WERI-Rb-1 (cell line): ENCODE measurements at places on chromosomes 12 and 14.

DNA sequence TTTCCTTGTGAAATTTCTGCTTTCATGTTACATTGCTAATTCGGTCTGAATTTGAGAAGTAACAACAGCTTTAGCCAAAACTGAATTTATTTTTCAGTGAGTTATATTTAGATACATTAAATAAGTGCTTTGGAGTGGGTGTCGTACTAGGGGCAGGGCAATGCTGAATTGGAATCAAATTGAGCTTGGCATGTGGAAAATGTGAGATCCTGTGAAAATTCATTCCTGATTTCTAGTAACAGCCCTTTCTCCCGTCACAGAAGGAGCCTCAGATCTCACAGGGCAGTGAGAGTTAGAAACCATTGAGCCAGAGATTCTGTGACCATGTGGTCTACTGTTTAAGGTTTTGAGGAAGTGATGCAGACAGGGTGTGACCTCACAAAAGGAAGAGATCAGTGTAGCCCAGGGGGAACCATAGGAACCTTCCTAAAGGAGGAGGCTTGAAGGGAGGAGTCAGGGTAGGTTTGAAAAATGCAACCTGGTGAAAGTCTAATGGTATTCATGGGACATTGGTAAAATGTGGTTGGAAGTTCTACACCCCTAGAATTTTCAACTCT lies 1136.8 kb downstream of the AACS start:
- DNase-seq = no peak

DNA sequence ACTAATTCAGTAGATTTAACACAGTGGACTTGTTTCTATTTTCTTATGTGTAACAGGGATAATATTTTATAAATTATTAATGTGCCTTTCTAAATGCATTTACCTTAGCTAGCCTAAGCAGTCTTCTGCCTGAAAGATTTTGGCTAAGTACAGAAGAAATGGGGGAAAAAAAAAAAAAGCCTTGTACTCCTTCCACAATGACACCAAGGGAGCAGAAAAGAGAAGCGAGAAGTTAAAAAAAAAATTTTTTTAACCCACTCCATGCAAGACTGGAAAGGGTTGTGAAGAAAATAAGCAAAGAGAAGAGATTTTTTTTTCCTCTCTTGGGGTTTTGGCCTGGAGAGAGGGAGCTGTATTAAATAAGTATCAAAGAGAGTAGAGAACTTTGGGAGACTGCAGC lies 28.7 kb downstream of the NELL2 start:
- DNase-seq = no peak

- DNase-seq = no peak
Measured at GRCh38 chr12:16103851-16104250, 173.6 kb downstream of the SLC15A5 start.

- DNase-seq = no peak
Measured at GRCh38 chr14:75673345-75674035, 12.4 kb downstream of the TTLL5 start.

- DNase-seq = no peak
Measured at GRCh38 chr12:123897221-123897620, 75.4 kb downstream of the CCDC92 start.

DNA sequence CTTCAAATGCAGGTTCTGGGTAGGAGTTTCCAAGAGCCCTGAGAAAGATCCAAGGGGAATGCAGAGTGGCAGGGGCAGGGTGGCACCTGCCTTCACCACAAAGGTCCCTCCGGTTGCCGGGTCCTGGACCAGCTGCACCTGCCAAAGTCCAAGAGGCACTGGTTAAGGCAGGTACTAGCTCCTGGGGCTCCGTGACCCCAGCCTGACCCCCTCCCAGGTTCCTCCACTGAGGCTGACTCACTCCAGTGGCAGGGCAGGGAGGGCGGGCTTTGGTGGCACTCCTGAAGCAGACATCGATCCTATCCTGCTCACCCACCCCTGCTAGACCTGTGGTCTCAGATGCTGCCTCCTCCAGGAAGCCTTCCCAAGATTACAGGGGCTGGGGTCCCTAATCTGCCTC lies 11.4 kb downstream of the RPS6KL1 start:
- no peak for DNase-seq

DNA sequence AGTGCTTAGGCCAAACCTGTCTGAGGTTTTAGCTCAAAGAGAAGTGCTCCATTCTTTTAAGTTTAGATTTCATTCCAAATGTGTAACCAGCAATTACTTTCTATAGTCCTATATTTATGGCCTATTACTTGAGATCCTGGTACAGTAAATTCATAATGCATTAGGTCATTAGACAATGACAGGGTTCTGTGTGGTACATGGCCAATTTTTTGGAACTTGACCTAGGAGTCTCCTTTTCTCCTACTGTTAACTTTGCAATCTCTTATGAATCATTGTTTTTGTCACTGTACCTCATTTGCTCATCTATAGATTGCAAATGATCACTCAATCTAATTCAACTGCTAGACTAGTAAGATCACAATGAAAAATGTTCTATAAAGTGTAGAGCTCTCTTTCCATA lies 136.7 kb downstream of the PDE3A start:
- DNase-seq = no peak

GRCh38 chr12:128595609-128596008 lies 228.1 kb downstream of the SLC15A4 start:
- no peak for DNase-seq

- DNase-seq = no peak
Measured at GRCh38 chr12:4031703-4032291, 158.6 kb upstream of the PARP11 start.

DNA sequence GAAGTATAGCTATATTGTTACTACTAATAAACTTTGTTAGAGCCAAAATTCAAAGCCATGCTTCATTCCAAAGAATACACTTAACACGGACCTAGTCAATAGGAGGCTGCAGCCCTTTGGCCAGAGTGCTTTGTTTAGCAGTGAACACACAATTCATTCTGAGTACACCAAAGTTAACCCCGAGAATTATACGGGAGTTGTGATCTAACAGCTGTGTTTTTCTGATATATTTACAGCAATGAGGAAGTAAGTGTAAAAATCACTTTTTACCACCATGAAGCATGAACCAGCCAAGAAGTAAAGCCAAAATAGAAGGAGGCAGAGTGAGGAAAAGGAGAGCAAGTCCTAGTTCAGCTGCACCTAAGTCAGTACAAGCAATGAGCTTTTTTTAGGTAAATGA lies 156.8 kb upstream of the PDE3A start:
- no peak for DNase-seq

DNA sequence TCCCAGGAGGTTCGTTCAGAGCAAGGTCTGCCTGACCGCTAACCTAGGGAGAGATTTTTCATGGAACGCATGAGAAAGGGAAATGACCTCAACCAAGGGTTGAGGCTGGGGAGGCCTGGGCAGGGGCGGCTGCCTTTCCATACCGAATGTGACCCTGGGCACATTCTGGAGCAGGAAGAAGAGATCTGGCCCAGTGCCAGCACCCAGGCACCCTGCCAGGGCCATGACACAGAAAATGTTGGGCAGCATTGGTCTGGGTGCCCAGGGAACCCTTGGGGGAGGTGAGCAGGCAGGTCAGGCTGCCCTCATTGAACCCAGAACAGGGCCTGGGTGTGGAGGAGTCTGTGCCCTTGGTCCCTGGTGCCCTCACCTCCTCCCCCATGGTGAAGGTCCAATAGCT lies 106.8 kb downstream of the CALM1 start:
- DNase-seq = no peak

- DNase-seq = no peak
Measured at GRCh38 chr14:41476526-41476925, 130.2 kb upstream of the LRFN5 start.

- DNase-seq = no peak
Measured at GRCh38 chr14:24362241-24362960, 5.6 kb upstream of the NFATC4 start.

GRCh38 chr12:31408763-31409162 lies 82.8 kb upstream of the SINHCAF start:
- DNase-seq = no peak

GRCh38 chr14:66746316-66747006 lies 238.5 kb downstream of the GPHN start:
- no peak for DNase-seq

GRCh38 chr12:104482113-104482512 lies 25.4 kb downstream of the CHST11 start:
- no peak for DNase-seq

GRCh38 chr14:33968722-33969121 lies 17.8 kb upstream of the EGLN3 start:
- no peak for DNase-seq

DNA sequence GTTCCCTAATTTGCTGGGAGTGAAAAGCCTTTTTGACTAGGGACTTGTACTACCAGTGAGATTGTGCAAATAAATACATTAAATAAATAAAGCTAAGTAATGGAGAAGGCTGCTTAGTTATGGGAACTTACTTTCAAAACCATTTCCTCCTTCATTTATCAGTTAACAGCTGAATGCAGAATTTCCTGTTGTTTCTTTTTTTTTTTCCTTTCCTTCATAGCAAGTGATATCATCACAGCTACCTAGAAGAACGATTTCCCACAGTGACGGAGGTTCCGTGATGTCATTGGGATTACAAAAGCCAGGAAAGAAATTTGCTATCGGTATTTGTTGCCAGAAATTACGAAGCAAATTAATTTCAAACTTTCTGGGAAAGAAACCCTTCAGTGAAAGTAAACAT lies 42.1 kb upstream of the SOCS2 start:
- DNase-seq = no peak

DNA sequence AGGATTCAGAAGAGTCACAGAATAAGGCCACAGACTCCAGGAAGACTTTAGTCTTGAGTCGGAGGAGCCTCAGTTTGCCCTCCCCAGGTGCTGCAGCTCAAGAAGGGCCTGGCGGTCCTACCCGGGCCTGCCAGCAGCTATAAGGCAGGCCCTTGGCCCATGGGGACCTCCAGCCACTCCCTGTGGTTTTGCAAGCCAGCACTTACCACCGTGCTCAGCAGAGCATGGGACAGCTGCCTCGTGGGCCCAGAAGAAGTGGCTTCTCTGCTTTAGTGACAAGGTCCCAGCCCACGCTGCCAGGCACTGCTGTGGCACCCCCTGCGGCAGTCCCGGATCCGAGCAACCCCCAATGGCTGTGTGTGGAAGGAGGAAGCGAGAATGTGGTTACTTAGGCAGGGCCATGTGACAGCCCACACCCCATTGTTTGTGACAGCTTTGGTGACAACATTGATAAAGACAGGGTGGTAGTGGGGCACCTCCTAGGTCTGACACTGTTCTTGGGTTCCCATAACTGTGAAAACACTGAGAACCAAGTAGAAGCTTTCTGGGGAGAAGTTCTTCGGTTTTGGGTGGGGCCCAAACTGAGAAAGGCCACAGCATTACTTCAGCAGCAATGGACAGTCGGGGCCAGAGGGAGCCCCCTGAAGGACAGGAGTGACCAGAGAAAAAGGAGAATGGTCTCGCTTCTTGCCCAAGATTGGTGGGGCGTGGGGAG lies at the start of gene SELPLG:
Gene SELPLG, minus strand, starts transcription at position 361 of the 715 bp plus-strand sequence. CDS start 9,587 bp downstream, outside the sequence.
- no peak for DNase-seq

GRCh38 chr12:98737322-98737712 lies 92.2 kb downstream of the APAF1 start:
- no peak for DNase-seq

DNA sequence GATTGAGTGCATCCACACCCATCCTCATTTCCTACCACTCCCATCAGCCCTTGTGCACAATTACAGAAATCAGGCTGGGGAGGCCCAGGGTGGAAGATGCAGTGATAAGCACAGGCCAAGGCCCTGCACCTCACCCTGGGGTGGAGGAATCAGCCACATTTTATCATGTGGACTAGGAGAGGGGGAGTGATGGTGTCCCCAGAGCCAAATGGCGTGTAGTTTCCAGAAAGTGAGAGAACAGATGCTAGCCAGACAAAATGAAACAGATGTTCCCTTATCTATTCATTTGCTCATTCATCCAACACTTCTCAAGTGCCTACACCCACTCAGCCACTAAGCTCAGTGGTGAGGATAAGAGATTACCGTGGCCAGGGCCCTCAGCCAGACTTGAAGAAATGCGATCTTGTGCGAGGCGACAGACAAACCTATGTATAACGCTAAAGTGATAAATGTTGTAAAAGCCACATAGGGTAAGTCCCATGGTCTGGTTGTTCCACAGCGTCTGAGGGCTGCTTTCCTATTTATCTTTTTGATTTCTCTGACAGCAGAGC lies 93.6 kb downstream of the STAB2 start:
- peak; percentile 61 for DNase-seq

DNA sequence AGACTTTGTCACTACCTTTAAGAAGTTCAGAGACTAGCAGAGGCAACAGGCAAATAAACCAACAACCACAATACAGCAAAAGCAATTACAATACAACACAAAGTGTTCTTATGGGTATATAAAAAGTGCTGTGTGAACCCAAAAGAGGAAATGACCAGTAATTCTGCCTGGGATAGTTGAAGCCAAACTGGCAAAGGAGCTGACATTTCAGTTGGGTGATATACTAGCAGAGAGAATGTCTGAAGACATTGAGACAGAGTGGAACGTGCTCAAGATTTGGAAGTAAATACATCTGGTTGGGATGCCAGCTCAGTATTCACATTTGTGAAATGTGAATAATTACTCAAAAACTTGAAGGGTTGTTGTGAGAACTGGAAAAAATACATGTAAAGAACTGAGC lies 80.6 kb upstream of the GTF2A1 start:
- no peak for DNase-seq

DNA sequence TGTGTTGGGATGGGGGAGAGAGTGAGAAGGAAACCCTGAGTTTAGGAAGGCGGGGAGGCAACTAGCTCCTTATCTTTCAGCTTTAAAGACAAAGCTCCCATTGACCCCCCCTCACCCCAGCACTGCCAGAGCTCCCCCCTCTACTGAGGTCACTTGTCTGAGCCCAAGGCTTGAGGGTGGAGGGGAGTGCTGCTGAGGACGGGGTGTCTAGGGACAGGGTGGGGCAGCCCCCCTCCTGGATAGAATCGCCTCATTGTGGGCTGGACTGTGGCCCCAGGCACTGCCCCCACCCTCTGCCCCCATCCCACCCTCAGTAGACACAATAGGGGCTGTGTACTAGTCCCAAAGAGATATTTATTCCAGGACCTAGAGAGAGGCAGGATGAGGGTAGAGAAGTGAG lies 3.0 kb downstream of the ERBB3 start:
- no peak for DNase-seq

- no peak for DNase-seq
Measured at GRCh38 chr12:108144080-108144479, 15.0 kb downstream of the WSCD2 start.

DNA sequence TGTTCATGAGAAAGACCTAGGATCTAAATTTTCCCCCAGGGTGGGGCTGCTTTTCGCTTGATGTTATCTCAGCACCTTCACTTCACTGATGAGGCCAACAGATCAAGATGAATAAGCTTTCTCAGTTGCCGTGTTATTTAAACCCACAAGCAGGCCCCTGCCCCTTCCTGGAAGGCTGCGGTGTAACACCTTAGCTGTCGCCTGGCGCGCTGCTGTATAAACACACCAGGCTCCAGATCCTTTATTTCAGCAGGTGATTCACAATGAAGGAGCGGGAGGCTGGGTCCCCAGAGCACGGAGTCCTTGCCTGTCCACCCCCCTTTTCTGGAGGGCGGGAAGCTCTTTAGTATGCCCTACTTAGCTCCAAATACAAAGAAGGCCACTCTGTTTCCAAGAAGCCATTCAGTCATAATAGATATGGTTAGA lies 515.4 kb downstream of the FUT8 start:
- no peak for DNase-seq

GRCh38 chr14:100608064-100608463 lies 20.8 kb upstream of the BEGAIN start:
- DNase-seq = no peak
